HepG2 (cell line): ENCODE measurements at places on chromosomes 6 and 20. TPM values are rescaled to one million over a fixed set of nuclear protein-coding genes. Genes with fewer than 3 reads are reported as not detected.

ECT2L gene
- polyA plus RNA-seq = 0.05 and 0.12 TPM in 2 replicates

GRCh38 chr6:36227379-36228228 is 31.1 kb downstream of the BRPF3 start:
- no peak for DNase-seq

DNA sequence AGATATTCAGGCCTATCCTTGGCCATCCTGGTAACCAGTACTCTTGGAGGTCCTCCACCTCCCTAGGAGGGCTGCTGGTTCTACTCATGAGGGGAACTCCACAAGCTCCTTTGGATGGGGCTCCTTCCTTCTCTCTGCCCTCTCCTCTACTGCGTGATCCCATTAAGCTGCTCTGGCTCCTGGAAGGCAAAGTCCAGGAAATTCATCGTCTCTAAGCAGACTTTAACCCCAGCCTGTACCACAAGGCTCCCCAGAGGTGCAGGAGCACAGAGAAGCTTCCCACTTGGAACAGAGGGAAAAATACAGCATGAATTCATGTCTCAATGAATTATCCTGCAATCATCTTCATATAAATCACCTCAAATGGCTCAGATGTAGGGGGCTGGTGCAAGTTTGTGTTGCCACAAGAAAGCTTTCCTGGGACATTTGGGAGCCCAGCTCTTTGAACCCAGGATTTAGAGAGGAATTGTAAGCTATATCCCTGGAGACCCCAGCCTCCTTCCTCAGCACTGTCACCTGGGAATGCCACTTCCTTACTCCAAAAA is 355.4 kb downstream of the CDC5L start:
- DNase-seq = no peak

HACE1 gene
- polyA plus RNA-seq = 5.9 and 8.9 TPM in 2 replicates

ZNF341 gene
- polyA plus RNA-seq = 2.2 TPM in 2 replicates

GRCh38 chr6:129681913-129682205 is 28.1 kb downstream of the ARHGAP18 start:
- no peak for DNase-seq

GRCh38 chr6:57242505-57242904 is 20.4 kb upstream of the RAB23 start:
- peak; percentile 40 for DNase-seq

- no peak for DNase-seq
These were observed 516.6 kb upstream of the JARID2 start for GRCh38 chr6:14729129-14729871.

WFDC12 gene
- not detected in 2 replicates for polyA plus RNA-seq

GRCh38 chr6:160426136-160426535 is 78.0 kb downstream of the SLC22A3 start:
- no peak for DNase-seq

HSPA12B gene
- polyA plus RNA-seq = 0.01 TPM in 2 replicates

DNA sequence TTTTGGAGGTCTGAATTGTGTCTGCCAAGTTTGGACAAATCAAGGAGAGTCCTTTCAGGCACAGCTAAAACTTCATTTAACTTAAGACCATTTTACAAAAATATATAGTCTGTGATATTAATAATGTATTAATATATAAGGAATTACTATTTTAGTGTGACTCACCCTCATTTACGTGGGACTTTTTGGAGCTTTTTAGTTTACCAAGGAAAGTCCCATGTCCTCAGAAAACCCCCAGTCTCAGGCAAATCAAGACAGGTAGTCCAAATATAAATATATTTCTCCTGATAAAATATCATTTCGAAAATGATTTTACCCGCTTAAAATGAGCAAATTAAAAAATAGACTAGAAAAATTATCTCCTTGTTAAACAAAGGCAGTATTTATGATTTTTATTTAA is 479.0 kb downstream of the PKHD1 start:
- DNase-seq = no peak

DNA sequence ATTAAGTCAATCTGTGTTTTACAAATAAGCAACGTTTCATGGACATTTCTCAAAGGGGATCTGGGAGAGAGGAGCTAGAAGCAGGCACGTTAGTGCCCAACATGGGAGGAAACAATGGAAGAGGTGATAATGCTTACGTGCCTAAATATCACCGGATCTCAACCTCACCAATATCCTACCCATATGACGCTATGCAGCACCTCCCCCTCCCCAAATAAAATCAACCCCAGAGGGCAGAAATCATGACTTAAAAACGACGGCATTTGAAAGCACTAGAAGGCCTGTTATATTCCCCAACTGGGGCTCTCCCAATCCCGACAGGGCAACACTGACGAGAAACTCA is 425 bp downstream of the HBS1L start:
- DNase-seq = peak; percentile 42

EDN1 gene
- 0.78 and 1.2 TPM in 2 replicates for polyA plus RNA-seq

DNA sequence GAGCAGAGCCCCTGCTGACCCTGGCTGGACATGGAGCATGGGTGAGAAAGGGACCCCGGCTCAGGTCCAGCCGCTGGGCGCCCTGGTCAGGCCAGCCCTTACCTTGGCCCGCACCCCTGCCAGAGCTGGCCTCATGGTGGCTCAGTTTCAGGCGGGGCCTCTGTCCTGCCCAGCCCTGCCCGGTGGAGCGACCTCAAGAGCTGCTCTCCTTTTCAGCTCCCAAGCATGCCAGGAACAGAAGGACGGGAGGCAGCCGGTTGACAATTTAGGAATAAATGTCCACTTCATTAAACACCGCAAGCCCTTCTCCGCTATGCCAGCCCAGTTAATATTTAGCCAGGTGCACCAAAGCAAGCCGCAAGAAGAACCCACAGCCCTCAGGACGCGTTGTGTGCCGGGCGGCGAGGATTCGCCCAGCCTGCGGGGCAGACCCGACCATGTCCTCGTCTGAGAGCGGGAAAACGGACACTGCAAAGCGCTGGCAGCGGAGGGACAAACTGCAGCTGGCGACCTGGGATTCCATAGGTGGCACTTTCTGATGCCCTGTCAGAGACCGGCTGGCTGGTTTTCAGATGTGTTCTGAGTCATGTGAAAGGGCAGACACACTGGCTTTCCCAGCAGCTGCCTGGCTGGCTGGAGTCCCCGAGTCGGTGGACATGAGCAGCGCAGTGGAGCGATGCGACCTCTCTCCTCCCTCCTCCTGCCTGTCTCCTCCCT is 221.9 kb downstream of the TTLL2 start:
- DNase-seq = no peak

DNA sequence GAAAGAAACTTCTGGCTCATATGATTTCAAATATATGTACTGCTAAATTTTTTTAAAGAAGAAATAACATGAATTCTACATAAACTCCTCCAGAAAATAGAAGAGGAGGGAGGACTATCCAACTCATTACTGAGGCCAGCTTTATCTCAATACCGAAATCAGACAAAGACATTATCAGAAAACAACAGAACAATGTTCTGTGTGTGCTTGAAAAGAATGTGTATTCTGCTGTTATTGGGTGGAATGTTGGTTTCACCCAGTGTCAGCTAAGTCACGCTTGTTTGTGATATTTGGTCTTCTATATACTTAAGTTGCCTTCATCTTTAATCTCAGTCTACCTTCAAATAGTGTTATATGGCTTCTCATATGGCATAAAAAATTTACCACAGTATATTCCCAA is 18.6 kb upstream of the ELOVL2 start:
- DNase-seq = no peak

ESR1 gene
- not detected in 2 replicates for polyA plus RNA-seq

MYH7B gene
- polyA plus RNA-seq = 0.05 and 0.17 TPM in 2 replicates

GRCh38 chr6:148701375-148701774 is 45.5 kb upstream of the UST start:
- DNase-seq = no peak

- DNase-seq = no peak
These were observed 51.2 kb downstream of the CRYBG1 start for GRCh38 chr6:106411643-106412200.

LHFPL5 gene
- 0.03 TPM in 1 of 2 replicates, not detected in the other for polyA plus RNA-seq

GRCh38 chr6:130873746-130874145 is 46.5 kb downstream of the SMLR1 start:
- DNase-seq = no peak

GRCh38 chr6:23534351-23534750 is 591.7 kb upstream of the NRSN1 start:
- no peak for DNase-seq
